Stimulated activated naive CD8-positive, alpha-beta T cell treated with anti-CD3 and anti-CD28 coated beads, Interleukin-15, amount 100 ng/mL, for 72 hours (primary cell): ENCODE measurements at places on chromosomes 13 and 19.

GRCh38 chr13:64529874-64530485, 2700.2 kb downstream of the PCDH9 start:
- no peak for DNase-seq

- no peak for DNase-seq
These were observed 45.8 kb upstream of the ZNF536 start for GRCh38 chr19:30326393-30326710.

DNA sequence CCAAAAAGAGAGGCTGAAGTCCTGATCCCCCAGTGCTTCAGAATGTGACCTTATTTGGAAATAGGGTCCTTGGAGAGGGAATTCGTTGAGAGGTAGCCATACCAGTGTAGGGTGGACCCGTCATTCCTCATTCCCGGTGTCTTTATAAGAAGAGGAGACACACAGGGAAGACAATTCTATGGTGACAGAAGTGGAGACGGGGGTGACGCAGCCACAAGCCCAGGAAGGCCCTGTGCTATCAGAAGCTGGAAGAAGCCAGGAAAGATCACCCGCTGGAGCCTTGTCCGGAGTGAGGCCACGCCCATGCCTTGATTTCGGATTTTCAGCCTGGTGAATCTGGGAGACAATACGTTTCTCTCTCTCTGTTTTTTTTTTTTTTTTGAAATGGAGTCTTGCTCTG, 2.6 kb upstream of the MYPOP start:
- DNase-seq, result no peak

DNA sequence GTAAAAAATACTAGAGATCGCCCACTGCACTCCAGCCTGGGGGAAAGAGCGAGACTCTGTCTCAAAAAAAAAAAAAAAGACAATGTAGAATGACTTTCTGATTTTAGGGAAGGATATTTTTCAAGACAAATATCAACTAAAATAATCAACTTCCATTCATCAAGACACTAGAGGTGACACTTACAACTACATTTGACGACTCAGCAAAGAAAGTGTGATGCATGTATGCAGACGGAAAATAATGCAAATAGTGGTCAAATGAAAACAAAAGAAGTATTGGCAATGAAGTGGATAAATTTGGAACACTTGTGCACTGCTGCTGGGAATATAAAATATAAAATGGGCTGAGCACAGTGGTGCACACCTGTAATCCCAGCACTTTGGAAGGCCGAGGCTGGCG, 12.2 kb downstream of the TMEM161A start:
- DNase-seq, result no peak

DNA sequence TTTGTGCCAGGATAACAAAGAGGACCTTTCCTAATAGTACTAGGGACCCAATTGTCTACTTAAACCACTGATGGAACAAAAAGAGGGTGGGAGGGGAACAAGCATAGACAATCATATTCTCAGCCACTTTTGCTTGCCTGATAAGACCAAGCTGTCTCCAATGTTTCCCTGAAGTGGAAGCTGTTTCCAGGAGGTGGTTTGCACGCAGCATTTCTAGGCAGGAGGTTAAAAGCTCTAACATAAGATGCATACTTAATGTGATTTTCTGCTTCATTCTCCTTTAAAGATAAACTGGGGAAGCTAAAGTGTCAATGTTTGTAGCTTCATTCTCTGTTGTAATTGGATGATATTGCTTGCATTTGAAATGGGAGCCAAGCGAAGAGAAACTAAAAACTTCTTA, 442.9 kb downstream of the HS6ST3 start:
- no peak for DNase-seq

GRCh38 chr13:43159026-43159461, 135.7 kb downstream of the DNAJC15 start:
- no peak for DNase-seq

GRCh38 chr13:38582133-38582532, 104.7 kb upstream of the FREM2 start:
- no peak for DNase-seq
